ENCODE measurements at places on chromosomes 16 and 17.

GRCh38 chr17:81383504-81384421, 11.5 kb upstream of the BAHCC1 start:
- H3K27me3 ChIP-seq, result no peaks in the 10 kb centered on the region
- H3K4me3 ChIP-seq, result no peak overlapping the region

DNA sequence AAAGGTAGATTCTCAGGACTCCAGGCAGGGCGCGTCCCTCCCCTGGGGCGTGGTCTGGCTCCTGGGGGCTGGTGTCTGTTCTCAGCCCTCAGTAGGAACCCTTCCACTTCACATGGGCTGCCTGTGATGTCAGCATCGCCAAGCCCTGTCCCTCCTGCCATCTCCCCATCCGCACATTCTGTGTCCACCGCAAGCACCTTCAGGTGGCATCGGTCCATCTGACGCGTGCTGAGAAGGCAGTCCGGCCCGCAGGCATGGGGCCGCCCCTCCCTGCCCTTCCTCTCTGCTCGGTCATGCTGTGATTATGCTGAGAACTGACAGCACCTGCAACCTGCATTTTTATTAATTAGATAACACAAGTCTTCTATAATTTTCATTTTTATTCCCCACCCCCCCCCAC, 12.7 kb upstream of the DNAH17 start:
- peaks cover 24% of the 10 kb centered on the region for H3K4me1 ChIP-seq
- peak; percentile 43 for DNase-seq
- no peaks in the 10 kb centered on the region for H3K36me3 ChIP-seq
- H3K27ac ChIP-seq, result no peak overlapping the region
- H3K4me3 ChIP-seq, result no peak overlapping the region

GRCh38 chr16:57224651-57225335, 20.3 kb upstream of the ARL2BP start:
- H3K4me1 ChIP-seq, result no peaks in the 10 kb centered on the region
- no peak overlapping the region for H3K4me3 ChIP-seq
- H3K36me3 ChIP-seq, result peaks cover 43% of the 10 kb centered on the region
- DNase-seq, result no peak
- no peaks in the 10 kb centered on the region for H3K27me3 ChIP-seq

GRCh38 chr16:9125658-9126505, 34.4 kb downstream of the HAPSTR1 start:
- no peak for DNase-seq
- H3K4me3 ChIP-seq, result no peak overlapping the region
- H3K36me3 ChIP-seq, result no peaks in the 10 kb centered on the region
- H3K27me3 ChIP-seq, result no peaks in the 10 kb centered on the region
- peaks cover 30% of the 10 kb centered on the region for H3K4me1 ChIP-seq
- H3K27ac ChIP-seq, result no peak overlapping the region

DNA sequence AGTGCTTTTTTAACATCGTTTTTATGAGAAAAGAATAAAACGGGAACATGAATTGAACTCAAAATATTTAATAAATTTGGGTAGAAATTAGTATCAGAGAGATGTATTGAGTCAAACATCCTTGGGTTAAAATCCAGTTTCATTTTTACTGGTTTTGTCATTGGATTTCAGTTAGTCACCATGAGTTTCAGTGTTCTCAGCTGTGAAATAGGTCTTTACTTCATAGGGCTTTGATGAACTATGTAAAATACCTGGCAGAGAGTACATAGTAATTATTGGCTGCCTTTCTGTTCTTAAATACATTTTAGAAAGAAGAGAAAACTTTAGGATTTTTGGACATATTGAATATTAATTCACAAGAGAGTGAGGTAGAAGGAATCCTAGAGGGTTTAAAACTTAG, 105.8 kb downstream of the TANC2 start:
- no peak overlapping the region for H3K27ac ChIP-seq
- no peak overlapping the region for H3K4me3 ChIP-seq
- DNase-seq, result no peak
- H3K27me3 ChIP-seq, result no peaks in the 10 kb centered on the region
- H3K4me1 ChIP-seq, result no peaks in the 10 kb centered on the region

DNA sequence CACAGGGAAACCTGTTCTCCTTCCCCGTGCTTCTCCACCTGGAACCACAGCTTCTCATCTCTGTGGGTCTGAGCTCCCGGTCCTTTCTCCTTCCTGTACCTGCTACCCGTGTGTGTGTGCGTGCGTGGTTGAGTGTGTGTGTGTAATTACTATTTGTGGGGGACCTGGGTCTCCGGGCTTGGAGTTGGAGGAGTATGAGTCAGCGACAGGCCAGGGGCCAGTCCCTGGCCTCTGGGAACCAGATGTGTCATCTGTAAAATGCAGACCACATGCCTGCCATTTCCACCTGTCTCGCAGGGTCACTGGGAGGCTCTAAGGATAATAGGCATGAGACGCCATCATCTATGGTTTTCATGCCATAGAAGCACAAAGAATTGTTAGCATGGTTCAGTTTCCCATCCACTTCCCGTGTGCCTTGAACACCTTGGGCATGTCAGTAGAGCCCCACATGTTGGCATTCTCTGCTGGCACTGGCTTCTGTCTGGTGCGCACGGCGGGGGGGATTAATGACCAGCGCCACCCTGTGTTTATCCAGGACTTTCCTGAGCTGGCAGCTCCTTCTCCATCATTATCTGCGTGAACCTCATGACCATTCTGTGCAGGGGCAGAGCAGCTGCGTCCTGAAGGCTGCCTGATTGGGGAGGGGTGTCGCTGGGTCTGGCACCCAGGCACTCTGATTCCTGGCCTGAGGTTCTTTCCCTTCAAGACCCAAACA, 1.5 kb downstream of the ZNF205 start:
- no peak overlapping the region for H3K27ac ChIP-seq
- DNase-seq, result peak; percentile 32
- H3K36me3 ChIP-seq, result no peaks in the 10 kb centered on the region
- peak overlapping the region; percentile 91 for H3K4me3 ChIP-seq
- no peaks in the 10 kb centered on the region for H3K27me3 ChIP-seq
- peaks cover 15% of the 10 kb centered on the region for H3K4me1 ChIP-seq

DNA sequence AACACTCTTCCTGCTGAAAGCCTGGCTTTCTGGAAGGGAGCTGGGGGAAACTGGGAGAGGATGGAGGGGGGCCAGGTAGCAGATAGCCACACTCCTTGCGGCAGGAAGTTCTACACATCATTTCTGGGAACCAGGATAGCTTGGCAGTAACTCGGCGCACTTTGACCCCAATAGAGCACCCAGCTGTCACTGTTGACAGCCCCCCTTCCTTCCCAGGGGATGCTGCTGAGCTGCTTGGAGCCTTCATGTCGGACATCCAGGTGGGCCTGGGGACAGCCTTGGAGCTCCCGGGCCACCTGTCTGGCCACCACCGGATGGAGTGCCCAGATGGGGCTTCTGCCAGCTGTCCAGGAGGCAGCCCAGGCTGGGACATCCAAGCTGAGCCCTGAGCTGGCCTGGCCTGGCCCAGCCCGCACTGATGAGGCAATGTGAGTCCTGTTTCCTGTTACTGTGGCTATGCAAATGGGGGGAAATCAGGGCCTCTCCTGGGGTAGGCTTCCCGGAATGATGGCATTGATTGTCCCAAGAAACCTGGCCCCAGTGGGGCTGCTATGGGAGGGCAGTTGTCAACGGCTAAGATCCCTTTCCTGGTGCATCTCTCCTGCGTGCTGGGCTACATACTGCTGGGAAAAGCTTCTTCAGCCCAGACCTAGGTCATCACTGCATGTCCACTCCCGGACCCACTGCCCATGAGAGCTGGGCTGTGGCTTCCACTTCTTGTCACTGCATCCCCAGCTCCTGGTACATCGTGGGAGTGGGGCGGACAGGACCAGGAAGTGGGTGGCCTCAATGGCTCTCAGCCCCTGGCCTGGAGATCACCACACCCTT, 50.0 kb downstream of the SOCS1 start:
- peaks cover 19% of the 10 kb centered on the region for H3K4me1 ChIP-seq
- DNase-seq, result no peak
- H3K27ac ChIP-seq, result no peak overlapping the region
- H3K4me3 ChIP-seq, result no peak overlapping the region
- no peaks in the 10 kb centered on the region for H3K27me3 ChIP-seq

DNA sequence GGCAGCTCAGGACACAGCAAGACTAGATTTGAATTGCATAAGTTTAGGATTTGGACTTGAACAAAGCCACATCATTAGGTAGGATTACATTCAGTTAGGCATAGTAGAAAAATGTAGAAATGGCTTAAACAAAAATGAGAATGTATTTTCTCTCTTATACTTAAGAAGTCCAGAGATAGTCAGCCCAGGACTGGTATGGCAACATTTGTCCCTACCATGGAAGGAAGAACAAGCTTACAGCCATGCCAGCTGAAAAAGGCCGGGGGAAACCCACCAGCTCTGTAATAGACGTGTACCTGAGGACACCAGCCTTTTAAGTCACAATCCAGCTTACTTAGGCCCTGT, 11.2 kb upstream of the TMIGD1 start:
- no peaks in the 10 kb centered on the region for H3K27me3 ChIP-seq
- H3K4me3 ChIP-seq, result peak overlapping the region; percentile 18
- peaks cover 37% of the 10 kb centered on the region for H3K4me1 ChIP-seq
- no peak for DNase-seq

- no peak overlapping the region for H3K4me3 ChIP-seq
- no peak overlapping the region for H3K27ac ChIP-seq
- H3K27me3 ChIP-seq, result peaks cover 9% of the 10 kb centered on the region
- DNase-seq, result no peak
Measured at GRCh38 chr17:29004081-29004692, 1.6 kb downstream of the SEZ6 start.

- H3K4me1 ChIP-seq, result peaks cover 19% of the 10 kb centered on the region
- no peak overlapping the region for H3K27ac ChIP-seq
- no peaks in the 10 kb centered on the region for H3K27me3 ChIP-seq
- no peak overlapping the region for H3K4me3 ChIP-seq
- DNase-seq, result peak; percentile 36
Measured at GRCh38 chr17:63337579-63337978, 108.5 kb downstream of the CYB561 start.

DNA sequence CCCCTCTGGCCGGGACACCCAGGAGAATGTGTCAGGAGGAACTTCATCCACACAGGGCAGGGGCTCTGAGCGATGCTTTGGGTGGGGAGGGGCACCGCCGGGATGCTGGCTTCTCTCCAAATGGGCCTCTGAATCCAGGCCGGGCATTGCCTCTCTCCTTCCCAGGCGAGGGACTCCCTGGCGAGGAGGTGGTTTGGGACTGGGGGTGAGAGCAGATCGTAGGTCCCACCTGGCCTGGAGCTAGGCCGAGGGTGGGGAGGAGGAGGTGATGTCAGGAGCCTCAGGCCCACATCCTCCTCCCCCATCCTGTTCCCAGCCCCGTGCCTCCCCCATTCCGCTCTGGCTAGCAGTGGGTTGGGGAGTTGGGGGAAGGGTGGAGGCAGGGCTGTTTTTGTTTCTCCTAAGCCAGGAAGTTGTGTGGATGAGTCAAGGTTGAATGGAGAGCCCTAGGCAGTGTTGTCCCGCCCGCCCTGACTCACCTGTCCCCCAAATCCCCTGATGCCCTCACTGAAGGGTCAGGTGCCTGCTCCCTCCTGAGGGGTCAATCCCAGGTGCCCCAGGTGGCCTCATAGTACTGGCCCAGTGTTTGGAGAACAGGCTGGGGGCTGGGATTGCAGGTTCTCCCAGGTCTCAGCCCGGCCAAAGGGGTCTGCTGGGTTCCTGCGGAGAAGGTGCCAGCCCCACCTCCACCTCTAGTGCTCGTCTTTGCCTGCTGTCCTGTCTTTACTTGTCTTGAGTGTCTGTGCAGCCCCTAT, 2.8 kb downstream of the GRB7 start:
- no peaks in the 10 kb centered on the region for H3K27me3 ChIP-seq
- DNase-seq, result peak; percentile 82
- H3K36me3 ChIP-seq, result no peaks in the 10 kb centered on the region
- peak overlapping the region; percentile 89 for H3K27ac ChIP-seq
- peaks cover 34% of the 10 kb centered on the region for H3K4me1 ChIP-seq
- peak overlapping the region; percentile 88 for H3K4me3 ChIP-seq

DNA sequence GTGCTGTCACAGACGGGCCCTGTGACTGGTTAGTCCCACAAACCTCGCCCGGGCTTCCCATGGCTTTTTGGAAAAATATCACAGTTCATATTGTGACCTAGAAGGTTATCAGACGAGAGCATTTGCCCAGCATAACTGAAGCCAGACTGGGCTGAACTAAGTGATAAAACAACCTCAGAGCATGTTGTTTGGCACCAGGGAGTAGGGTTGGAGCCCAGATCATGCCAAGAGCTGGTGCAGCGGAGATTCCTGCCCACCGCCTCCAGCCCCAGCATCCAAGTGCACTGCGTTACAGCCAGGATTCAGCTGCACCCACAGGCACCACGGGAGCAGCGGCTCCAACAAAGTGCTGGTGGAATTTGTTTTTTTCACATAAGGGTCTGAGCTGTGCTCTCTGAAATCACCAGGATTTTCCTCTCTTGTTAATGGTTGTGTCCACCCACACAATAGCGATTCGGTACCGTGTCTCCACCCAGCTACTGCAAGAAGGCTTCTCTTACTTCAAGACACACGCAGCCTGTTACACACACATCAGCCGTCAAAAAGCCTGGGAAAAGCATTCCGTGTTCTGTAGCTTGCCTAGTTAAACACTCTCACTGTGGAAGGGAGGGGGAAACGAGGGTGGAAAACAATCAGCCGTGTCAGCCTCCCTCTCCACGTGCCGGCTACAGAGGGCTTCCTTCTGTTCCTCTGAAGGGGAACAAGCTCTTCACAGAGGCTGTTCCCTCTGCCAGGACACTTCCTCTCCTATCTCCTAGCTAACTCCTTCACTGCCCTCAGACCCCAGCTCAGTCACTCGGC, 273.8 kb downstream of the C16orf95 start:
- H3K27me3 ChIP-seq, result no peaks in the 10 kb centered on the region
- no peak for DNase-seq
- no peaks in the 10 kb centered on the region for H3K36me3 ChIP-seq
- H3K27ac ChIP-seq, result no peak overlapping the region
- H3K4me1 ChIP-seq, result 0 out of 2 replicates have a peak, but pooled peaks cover 7% of the 10 kb centered on the region
- no peak overlapping the region for H3K4me3 ChIP-seq

- no peaks in the 10 kb centered on the region for H3K4me1 ChIP-seq
- no peak for DNase-seq
- no peak overlapping the region for H3K27ac ChIP-seq
- H3K4me3 ChIP-seq, result no peak overlapping the region
- H3K27me3 ChIP-seq, result no peaks in the 10 kb centered on the region
Measured at GRCh38 chr16:46739934-46740333, 8.2 kb downstream of the MYLK3 start.

- no peak overlapping the region for H3K27ac ChIP-seq
- no peaks in the 10 kb centered on the region for H3K36me3 ChIP-seq
- H3K27me3 ChIP-seq, result no peaks in the 10 kb centered on the region
- 0 out of 2 replicates have a peak, but pooled peaks cover 6% of the 10 kb centered on the region for H3K4me1 ChIP-seq
- DNase-seq, result no peak
Measured at GRCh38 chr17:61048376-61049106, 351.1 kb upstream of the TBX2 start.

- H3K36me3 ChIP-seq, result no peaks in the 10 kb centered on the region
- H3K27me3 ChIP-seq, result no peaks in the 10 kb centered on the region
- H3K4me1 ChIP-seq, result peaks cover 43% of the 10 kb centered on the region
- H3K4me3 ChIP-seq, result peak overlapping the region; percentile 17
- DNase-seq, result peak; percentile 99
- peak overlapping the region; percentile 93 for H3K27ac ChIP-seq
Measured at GRCh38 chr17:71412803-71413202, 708.0 kb upstream of the SOX9 start.
